ENCODE measurements at places on chromosomes 6 and 20.

DNA sequence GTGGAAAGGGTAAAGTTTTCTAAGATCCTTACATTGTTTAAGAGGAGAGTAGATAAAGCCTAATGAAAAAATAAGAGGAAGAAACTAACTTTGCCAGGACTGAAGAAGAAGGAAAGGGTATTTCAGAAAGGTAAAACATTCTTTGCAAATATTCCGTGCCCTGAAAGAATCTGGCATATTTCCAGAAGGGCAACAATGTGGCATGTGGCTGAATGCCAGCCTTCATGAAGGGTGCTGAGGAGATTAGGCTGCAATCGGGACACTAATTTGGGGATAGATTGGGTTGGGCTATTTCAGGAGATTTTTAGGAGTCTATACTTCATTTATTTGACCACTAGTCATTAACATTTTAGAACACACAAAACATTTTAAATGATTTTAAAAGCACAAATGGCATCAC, 16.2 kb upstream of the UFL1 start:
- DNase-seq: no peak

- peak; percentile 9 for DNase-seq
Observed at GRCh38 chr6:118580585-118581419, 32.7 kb downstream of the PLN start.

- no peak for DNase-seq
Observed at GRCh38 chr20:8095648-8096572, 36.2 kb upstream of the PLCB1 start.

DNA sequence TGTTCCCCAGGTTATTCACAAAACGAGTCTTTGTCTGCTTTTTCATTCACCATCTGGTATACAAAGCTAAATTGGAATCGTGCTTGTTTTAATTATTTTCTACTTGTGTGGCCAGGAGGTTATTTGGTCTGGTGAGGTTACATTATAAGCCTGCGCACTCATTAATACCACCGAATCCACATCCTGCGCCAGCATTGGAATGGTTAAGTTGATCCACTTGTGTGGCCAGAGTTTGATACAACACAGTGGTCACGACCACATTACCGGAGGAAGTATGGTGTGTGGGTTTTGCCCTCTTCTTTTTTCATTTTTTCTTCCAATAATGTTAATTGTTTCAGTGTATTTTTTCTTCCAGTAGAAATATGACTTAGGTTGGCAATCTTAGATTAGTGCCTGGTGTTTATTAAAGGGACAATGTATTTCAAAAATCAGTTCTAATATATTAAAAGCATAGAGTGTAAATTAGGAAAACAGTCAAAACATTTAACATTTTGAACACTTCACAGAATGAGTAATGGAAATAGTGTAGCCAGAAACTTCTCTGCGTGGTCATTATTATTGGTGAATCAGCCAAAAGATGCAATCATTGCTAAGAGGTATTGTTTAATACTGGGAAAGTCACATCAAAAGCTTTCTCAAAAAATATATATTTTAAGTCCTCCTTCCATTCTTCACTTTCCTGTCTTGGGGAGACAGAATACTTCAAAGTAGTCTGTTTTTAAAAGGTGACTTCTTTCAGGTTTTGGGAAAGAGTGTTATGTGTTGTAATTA, 84.5 kb downstream of the JARID2 start:
- no peak for DNase-seq

GRCh38 chr20:61806314-61806713, 259.4 kb downstream of the TAF4 start:
- no peak for DNase-seq

GRCh38 chr6:130420911-130421310, 55.1 kb downstream of the TMEM200A start:
- DNase-seq: no peak

DNA sequence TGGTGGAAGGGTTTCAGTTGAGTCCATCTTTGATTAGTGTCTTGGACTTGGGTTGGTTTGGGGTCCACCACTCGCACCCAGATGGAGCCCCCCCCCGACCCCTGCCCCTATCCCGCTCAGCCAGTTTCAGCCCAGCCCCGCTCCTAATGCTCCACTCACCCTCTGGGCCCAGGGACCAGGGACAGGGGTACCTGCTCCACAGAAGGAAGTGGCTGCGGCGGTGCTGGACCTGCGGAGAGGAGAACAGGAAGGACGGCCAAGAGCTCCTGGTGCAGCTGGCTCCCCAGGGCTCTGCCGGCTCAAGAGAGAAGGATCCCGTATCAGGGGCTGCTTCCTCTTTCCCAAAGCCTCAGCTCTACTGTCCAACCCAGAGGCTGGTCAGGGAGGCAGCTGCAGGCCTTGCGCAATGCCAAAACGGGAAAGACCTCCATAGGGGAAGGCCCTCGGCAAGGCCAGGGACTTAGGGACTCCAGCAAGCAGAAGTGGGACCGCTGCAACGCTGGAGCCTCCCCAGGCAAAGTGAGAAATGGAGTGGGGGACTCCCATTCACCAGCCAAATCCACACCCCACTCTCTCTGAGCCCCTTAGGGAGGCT, at the start of gene SIGLEC1:
TSS of gene SIGLEC1 (minus strand) at position 322 of the 595 bp plus-strand sequence. CDS start 5,472 bp downstream, outside the sequence.
- DNase-seq: no peak

GRCh38 chr6:162856885-162857284, 129.1 kb downstream of the PACRG start:
- DNase-seq: no peak

- peak; percentile 23 for DNase-seq
Observed at GRCh38 chr6:160398674-160399271, 50.6 kb downstream of the SLC22A3 start.

DNA sequence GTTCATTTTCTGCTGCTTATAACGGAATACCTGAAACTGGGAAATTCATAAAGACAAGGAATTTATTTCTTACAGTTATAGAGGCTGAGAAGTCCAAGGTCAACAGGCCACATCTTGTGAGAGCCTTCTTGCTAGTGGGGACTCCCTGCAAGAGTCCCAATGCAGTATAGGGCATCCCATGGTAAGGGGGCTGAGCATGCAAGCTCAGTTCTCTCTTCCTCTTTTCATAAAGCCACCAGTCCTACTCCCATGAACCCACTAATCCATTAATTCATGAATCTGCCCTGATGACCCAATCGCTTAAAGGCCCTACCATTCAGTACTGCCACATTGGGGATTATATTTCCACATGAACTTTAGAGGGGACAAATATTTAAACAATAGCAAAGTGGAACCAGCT, 26.5 kb downstream of the CYB5R4 start:
- no peak for DNase-seq

GRCh38 chr6:134079406-134079921, 27.0 kb upstream of the SLC2A12 start:
- DNase-seq: no peak

GRCh38 chr6:117496383-117496990, 14.0 kb downstream of the DCBLD1 start:
- DNase-seq: no peak
